Lower lobe of right lung (tissue), 2 donors: ENCODE measurements at places on chromosomes 7 and 10.

DNA sequence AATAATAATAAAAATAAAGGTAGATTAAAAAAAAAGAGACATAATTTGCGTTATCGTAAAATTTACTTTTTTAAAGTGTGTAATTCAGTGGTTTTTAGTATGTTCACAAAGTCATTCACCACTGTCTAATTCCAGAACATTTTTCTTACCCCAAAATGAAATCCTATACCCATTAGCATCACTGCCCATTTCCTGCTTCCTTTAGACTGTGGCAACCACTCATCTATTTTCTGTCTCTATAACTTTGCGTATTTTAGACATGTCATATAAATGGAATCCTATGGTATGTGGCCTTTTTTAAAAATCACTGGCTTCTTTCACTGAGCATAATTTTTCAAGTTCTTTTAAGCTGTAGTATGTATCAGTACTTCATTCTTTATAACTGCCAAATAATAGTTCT lies 53.6 kb downstream of the KAT6B start:
- H3K36me3 ChIP-seq: no peaks in the 10 kb centered on the region
- DNase-seq: no peak
- H3K27ac ChIP-seq: no peak overlapping the region

DNA sequence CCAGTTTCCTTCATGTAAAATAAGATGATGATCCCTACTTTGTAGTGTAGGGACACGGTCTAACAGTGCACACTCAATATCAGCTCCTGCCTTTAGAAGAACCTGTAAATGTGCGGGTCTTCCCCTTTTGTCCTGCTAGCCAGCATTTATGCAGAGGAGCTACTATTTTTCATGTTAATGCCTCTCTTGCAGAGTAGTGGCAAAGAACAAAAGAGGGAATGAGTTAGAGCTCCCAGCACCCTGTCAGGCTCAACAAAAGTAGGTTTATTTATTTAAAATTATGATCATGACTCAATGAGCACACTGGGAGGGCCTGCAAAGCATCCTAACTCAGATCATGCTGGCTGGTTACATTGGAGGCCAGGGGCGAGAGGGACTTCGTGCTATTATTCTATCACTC lies 414.5 kb upstream of the COBL start:
- H3K27ac ChIP-seq: no peak overlapping the region
- no peaks in the 10 kb centered on the region for H3K27me3 ChIP-seq
- DNase-seq: no peak

- DNase-seq: no peak
- H3K36me3 ChIP-seq: no peaks in the 10 kb centered on the region
- no peak overlapping the region for H3K27ac ChIP-seq
- peaks cover 7% of the 10 kb centered on the region for H3K4me1 ChIP-seq
- no peak overlapping the region for H3K4me3 ChIP-seq
These were observed 14.6 kb upstream of the FAM180A start for GRCh38 chr7:135763261-135763660.

GRCh38 chr10:23779301-23779700 lies 340.4 kb downstream of the OTUD1 start:
- H3K4me1 ChIP-seq: no peaks in the 10 kb centered on the region
- H3K27me3 ChIP-seq: no peaks in the 10 kb centered on the region
- no peak overlapping the region for H3K27ac ChIP-seq
- no peak for DNase-seq
- H3K4me3 ChIP-seq: no peak overlapping the region
